ENCODE measurements at places on chromosomes 4 and X.
A peak's percentile ranks its signal among the peaks of the same experiment; 100 is the strongest.

DNA sequence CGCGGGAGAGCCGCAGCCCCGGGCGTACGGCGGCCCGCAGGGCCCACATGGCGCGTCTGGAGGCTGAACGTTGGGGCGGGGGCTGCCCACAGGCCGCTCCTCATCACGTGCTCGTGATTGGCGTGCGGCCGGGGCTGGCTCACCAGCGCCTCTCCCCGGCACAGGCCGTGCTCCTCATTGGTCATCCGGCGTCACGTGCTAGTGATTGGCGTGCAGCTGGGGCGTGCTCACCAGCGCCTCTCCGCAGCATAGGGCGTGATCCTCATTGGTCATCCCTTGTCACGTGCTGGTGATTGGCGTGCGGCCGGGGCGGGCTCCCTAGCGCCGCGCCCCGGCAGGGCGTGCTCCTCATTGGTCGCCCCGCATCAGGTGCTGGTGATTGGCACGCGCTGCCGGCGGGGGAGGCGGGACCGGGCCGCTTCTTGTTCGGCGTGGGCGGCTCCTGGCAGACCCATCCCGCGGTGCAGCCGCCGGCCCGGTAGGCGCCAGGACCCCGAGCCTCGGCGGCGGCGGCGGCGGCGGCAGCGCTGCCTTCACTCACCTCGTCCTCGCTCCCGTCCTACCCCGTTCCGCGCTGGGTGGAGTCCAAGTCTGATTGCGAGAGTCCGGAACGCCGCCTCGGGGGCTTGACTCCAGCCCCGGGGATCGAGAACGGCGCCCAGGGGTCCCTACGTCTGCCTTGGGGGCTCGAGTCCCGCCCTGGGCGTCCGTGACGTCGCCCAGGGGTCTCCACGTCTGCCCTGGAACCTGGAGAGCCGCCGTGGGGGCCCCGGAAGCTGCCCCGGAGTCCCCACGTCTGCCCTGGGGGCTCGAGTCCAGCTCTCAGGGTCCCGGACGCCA, at the start of gene GTPBP6:
Gene GTPBP6, minus strand, starts transcription at position 58 of the 840 bp plus-strand sequence. Its CDS starts 9 bp downstream, at position 49.
- DNase-seq, result peak; percentile 100

DNA sequence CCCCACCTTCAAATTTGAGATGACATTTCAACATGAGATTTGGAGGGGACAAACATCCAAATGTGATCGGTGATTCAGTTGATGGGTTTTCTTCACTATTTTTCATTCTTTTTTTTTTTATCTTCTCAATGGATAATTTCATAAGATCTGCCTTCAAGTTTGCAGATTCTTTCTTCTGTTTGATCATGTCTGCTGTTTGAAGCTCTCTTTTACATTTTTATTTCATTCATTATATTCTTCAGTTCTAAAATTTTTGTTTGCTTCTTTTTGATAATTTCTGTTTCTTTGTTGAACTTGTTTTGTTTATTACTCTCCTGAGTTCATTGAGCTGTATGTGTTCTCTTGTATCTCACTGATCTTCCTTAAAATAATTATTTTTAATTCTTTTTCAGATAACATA, 14.8 kb downstream of the APOOL start:
- DNase-seq, result no peak

GRCh38 chrX:45230410-45230809, 29.7 kb upstream of the DIPK2B start:
- no peak for DNase-seq

DNA sequence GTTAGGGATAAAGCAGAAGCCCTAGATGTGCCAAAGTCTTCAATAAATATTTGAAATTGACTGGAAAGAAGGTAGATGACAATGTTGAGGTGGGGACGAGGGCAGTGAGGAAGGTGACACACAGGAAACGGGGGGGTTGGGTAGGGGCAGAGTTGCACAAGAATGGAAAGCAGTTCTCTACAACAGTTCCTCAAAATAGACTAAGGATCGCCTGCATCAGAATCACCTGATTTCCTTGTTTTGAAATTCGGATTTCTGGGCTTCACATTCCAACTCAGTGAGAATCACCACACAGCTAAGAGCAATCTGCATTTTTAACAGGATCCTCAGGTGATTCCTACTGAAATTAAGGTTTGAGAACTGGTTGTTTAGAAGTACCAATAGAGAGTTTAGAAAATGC, 70.6 kb downstream of the ARFIP1 start:
- peak; percentile 12 for DNase-seq

DNA sequence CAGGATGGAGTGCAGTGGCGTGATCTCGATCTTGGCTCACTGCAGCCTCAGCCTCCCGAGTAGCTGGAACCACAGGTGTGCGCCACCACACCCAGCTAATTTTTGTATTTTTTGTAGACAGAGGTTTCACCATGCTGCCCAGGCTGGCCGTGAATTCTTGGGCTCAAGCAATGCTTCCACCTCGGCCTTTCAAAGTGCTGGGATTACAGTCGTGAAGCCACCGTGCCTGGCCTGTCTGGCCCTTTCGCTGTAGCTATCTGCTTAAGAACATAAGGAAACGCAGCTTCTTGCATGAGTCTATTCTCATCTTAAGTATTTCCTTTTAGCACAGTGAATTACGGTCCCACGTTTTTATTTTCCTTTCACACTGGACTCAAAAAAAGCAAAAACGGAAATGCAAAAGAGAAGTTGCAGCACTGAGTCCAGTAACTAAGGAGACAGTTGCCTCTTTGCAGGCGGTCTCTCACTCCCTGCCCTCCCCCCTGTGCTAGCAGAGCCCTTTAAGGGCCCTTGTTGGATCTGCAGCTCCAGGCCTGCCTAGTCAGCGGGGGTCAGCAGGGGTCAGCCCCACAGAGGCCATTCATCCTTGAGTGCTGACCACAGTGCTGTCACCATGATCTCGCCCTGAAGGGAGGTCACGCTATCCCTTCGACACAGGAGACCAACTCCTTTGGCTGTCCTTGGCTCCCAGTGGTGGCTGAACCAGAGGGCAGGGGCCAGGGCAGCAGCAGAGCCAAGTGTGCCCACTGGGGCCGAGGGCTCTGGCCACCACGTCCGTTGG, 21.8 kb upstream of the TBC1D14 start:
- DNase-seq, result no peak

GRCh38 chrX:69319376-69319775, 154.1 kb upstream of the PJA1 start:
- no peak for DNase-seq

DNA sequence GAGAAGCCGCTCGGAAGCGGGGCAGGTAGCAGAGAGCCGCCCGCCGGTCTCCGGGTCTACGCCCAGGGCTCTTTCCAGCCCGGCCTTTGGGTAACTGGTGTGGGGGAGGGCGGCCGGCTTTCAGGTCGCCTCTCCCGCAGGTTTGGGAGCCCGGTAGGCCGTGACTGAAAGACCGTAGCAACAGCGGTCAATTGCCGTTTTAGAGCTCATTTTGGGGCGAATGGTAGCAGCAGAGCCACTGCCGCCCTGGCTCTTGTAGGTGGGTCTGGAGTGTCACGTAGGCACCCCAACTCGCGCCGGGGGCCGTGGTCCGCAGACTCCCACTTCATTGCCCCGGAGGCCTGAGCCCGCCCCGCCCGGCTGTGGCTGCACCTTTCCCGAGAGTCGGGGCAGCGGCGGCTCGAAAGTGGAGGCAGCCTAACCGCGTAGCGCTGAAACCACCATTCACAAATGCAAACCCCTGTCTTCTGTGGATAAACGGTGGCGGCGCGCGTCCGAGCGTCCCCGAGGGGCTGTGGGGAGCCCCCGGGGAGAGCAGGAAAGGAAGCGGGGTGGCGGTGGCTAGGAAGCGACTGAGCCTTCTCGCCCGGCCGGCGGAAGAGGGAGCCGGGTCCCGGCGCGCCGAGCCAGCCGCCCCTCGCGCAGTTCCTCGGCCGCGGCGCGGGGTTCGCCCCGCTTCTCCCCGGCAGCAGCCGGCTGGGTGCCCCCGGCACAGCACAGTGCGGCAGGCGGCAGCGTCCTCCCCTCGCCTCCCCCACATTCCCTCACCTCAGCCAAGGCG, 2185.1 kb upstream of the TENM3 start:
- no peak for DNase-seq

DNA sequence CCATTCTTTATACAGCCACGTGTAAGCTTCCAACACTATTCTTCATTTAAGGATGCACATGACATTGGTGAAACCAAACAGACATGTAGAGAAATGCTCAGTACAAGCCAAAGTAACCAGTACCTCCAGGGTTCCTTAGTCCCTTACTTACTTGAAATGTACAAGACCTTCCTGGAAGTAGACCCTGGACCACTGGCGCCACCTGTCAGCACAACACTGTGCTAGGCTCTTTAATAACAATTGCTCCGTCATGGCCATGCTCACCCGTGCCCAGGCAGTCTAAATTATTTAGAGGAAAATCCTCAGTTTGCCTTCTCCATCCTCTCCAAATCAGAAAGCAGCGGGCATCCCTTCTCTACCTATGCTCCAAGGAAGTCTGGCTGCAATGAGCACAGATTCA, 52.7 kb downstream of the ADGRA3 start:
- DNase-seq, result no peak

- peak; percentile 62 for DNase-seq
Observed at GRCh38 chrX:48794911-48795515, 6.9 kb upstream of the HDAC6 start.

- DNase-seq, result no peak
Observed at GRCh38 chr4:147175460-147176025, 229.9 kb upstream of the TTC29 start.

- no peak for DNase-seq
Observed at GRCh38 chr4:81970454-81970853, 403.3 kb downstream of the HNRNPD start.

GRCh38 chrX:30674799-30675198, 21.6 kb downstream of the GK start:
- no peak for DNase-seq

- DNase-seq, result peak; percentile 63
Observed at GRCh38 chr4:55866973-55867574, 13.6 kb downstream of the EXOC1 start.

- peak; percentile 51 for DNase-seq
Observed at GRCh38 chrX:136055651-136056221, 70.5 kb downstream of the SLC9A6 start.

DNA sequence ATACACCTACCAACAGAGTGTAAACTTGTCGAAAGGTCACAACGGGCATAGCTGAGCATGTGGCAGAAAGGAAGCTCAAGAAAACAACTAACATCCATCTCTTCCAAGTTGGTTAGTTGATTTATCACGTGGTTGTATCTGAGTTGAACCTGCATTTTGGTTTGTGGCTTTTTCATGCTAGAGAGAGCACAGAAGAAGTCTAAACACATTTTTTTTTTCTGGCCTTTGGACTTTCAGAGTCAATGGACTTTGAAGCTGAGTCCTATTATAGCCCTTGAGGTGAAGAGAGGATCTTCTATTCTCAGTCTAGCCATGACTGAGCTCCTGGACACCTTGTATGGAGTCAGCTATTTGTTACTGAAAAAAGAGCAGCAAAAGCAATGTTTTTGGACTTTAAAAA, 150.6 kb upstream of the TRPC5 start:
- no peak for DNase-seq

DNA sequence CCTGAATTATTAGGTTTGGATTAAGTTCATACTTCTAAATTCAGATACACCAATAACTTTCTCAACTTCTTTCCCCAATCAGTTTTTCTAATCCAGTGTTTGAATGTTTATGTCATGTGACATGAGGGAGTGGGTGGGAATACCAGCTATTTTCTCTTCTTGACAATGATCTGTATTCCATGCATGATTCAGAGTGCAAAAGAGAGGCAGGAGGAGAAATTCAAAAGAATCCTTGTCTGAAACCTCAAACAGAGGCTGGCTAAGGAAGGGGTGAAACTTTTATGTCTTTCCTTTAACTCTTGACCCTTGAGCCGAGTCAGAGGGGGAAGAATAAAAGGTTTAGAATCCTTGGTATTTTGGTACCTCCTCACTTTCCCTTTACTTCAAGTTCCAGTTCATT, 544.7 kb downstream of the SPRY1 start:
- peak; percentile 43 for DNase-seq

- DNase-seq, result no peak
Observed at GRCh38 chrX:21972046-21972445, 31.5 kb downstream of the SMS start.

DNA sequence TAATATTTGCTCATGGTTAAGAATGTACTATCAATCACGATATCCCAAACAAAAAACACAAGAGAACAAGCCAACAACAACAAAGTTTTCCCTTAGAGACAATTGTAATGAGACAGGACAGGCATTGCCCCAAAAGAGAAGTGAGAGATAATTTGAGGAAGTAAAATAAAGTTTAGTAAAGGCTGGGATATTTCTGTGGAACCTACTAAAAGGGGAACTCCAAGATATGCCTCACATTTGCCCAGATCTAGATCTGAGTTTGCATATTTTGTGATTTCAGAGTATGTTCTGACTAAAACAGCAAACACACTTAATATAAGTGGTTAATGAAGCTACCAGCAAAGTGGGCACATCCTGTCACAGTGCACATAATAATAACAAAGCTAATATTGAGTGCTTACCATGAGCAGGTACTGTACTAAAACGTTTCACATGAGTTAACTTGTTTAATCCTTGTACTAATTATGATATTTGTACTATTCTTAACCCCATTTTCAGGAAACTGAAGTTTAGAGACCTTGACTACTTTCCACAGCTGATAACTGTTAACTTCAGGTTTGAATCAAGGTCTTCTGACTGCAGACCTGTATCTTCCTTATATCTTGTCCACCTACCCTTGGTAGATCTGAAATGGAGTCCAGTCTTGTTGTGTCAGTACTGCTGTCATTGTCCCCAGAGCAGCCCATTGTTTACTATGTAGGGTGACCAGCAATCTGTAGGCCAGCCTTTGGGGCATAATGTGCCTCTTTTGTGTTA, 26.0 kb upstream of the BMP2K start:
- no peak for DNase-seq

DNA sequence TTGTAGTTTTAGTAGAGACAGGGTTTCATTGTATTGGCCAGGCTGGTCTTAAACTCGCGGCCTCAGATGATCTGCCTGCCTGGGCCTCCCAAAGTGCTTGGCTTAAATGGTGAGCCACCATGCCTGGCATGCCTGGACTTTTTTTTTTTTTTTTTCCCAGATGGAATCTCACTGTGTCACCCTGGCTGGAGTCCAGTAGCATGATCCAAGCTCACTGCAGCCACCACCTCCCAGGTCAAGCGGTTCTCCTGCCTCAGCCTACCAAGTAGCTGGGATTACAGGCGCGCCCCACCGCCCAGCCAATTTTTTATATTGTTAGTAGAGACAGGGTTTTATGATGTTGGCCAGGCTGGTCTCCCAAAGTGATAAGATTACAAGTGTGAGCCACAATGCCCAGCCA, 8.4 kb downstream of the UBE2K start:
- peak; percentile 92 for DNase-seq

- no peak for DNase-seq
Observed at GRCh38 chrX:147680251-147680650, 231.5 kb upstream of the FMR1 start.

- peak; percentile 22 for DNase-seq
Observed at GRCh38 chr4:86939729-86940575, 5.1 kb downstream of the AFF1 start.

Measured in EL (cell line).